Esophagus muscularis mucosa (tissue), 4 donors: ENCODE measurements at places on chromosomes 11 and 22. TPM values are rescaled to one million over a fixed set of nuclear protein-coding genes. Genes with fewer than 3 reads are reported as not detected.
A peak's percentile ranks its signal among the peaks of the same experiment; 100 is the strongest.

GRCh38 chr22:29700900-29701154, 19.0 kb upstream of the CABP7 start:
- peaks cover 7% of the 10 kb centered on the region for H3K4me1 ChIP-seq
- H3K27ac ChIP-seq, result no peak overlapping the region
- H3K27me3 ChIP-seq, result peaks cover 12% of the 10 kb centered on the region
- no peak for DNase-seq

DNA sequence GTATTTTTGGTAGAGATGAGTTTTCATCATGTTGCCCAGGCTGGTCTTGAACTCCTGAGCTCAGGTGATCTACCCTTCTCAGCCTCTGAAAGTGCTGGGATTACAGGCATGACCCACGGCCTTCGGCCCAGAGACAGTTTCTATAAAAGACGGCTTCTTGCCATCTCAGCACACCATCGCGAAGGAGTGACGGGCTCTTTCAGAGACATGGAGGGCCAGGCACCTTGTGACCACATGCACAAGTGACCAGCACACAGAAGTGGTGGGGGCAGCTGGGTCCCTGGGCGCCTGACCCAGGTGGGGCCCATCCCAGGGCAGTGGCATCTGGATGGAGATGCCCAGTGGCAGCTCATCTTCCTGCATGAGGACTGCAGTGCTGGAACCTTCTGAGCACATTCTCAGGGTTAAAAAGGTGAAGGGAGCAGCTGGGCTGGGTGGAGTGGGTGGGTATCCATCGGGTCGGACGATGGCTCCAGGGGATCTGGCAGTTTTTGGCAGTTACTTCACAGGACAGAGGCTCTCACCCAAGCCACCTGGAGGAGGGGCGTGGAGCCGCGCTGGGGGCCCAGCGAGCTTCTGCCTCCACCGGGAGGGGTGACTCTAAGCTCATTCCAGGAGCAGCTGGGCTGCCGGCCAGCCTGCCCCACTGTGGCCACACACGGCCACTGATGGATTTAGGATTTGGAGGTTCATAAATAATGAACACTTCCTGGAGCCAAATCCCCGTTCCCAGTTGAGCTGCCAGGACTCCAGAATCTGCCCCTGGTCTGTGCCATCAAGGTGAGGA, 373.0 kb downstream of the CTTN start:
- H3K27me3 ChIP-seq, result no peaks in the 10 kb centered on the region
- H3K4me3 ChIP-seq, result no peak overlapping the region
- no peak for DNase-seq
- no peaks in the 10 kb centered on the region for H3K36me3 ChIP-seq

DNA sequence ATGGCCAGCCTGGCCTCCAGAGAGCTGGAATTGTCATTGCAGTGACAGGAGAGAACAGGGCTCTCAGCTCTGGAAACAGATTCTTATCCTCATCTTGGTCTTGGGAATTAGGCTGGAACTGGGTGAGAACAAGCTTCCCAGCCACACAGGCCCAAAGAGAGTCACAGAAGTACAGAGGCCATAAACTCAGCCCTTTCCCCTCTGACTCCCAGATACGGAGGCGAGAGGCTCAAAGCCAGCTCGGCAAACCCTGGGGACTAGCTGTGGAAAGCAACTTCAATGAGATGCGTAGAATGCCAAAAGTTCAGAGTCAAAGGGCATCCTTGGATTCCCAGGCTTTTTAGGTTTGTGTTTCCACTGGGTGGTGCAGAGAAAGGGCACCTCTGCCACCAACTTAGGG, 14.3 kb upstream of the ABCC8 start:
- H3K36me3 ChIP-seq, result no peaks in the 10 kb centered on the region
- H3K4me3 ChIP-seq, result no peak overlapping the region
- no peaks in the 10 kb centered on the region for H3K27me3 ChIP-seq

GRCh38 chr11:127864861-127865260, 722.5 kb downstream of the ETS1 start:
- no peaks in the 10 kb centered on the region for H3K36me3 ChIP-seq
- H3K27me3 ChIP-seq, result no peaks in the 10 kb centered on the region
- H3K4me3 ChIP-seq, result no peak overlapping the region
- no peak overlapping the region for H3K27ac ChIP-seq

GRCh38 chr11:43010042-43010441, 301.8 kb upstream of the API5 start:
- DNase-seq, result no peak
- no peaks in the 10 kb centered on the region for H3K4me1 ChIP-seq
- H3K27me3 ChIP-seq, result no peaks in the 10 kb centered on the region
- H3K36me3 ChIP-seq, result no peaks in the 10 kb centered on the region
- no peak overlapping the region for H3K27ac ChIP-seq

DNA sequence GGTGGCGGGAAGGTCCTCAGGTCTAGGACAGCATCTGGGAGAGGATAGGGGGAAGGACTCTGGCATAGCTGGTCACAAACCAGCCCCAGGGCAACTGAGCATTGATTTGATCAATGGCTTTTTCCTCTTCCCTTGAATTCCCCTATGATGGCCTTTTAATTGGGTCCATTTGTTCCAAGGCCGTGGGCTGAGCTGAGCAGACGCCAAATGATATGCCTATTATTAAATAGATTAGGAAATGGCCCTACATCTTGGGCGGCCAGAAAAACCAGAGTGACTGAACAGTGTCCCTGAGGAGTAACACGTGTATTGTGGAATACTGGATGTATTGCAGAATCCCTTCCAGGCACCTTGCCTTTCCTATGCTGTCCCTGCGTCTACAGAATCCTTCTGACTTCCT, 26.7 kb upstream of the P2RY6 start:
- H3K4me1 ChIP-seq, result peaks cover 14% of the 10 kb centered on the region
- H3K27me3 ChIP-seq, result no peaks in the 10 kb centered on the region
- H3K27ac ChIP-seq, result no peak overlapping the region
- no peak for DNase-seq
- H3K4me3 ChIP-seq, result no peak overlapping the region

DNA sequence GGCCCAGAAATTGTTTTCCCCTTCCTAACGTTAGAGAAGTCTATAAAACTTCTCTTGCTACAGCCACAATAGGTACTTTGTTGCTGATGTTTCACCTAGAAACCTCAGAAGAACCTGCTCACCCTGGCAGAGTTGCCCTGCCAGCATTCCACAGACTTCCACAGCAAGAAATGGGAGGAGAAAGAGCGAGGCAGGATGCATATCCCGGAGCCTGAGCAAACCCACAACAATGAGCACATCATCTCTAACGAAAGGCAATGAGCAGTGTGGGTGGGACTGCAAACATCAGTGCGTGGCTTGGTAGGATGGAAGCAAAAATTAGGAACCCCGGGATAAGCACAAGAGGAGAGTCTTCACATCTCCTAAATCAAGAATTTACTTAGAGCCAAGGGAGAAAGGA, 892.3 kb downstream of the OPCML start:
- H3K4me1 ChIP-seq, result no peaks in the 10 kb centered on the region
- peak; percentile 75 for DNase-seq
- no peaks in the 10 kb centered on the region for H3K27me3 ChIP-seq
- no peaks in the 10 kb centered on the region for H3K36me3 ChIP-seq
- no peak overlapping the region for H3K27ac ChIP-seq

DNA sequence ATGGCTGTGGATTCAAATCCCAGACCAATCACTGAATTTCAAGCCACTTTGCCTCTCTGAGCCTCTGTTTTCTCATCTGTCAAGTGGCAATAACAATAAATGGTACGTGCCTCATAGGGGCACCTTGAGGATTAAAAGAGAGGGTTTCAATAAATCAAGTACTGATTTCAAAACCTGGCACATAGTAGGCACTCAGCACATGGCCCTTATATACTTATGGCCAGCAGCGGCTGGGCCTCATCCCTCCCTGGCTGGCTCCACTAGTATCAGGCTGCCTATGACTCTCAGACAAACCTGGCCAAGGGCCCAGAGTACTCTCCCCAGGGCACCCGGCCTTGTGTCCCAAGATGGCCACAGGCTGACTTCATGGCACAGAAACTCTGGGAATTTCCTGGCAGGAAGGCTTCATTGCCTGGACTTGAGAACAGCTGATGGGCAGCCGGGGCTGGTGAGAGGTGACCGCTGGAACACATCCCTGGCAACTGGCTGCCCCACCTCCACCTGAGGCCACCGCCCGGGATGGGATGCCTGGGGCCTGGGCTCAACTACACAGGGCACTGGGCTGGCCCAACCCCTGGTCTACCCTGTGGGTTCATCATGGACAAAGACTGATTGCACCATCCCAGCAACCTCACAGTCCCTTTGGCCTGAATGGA, 3.4 kb downstream of the FADS3 start:
- peak overlapping the region; percentile 96 for H3K27ac ChIP-seq
- no peak overlapping the region for H3K4me3 ChIP-seq
- no peaks in the 10 kb centered on the region for H3K36me3 ChIP-seq
- H3K27me3 ChIP-seq, result no peaks in the 10 kb centered on the region

GRCh38 chr11:7585816-7586215, 72.0 kb downstream of the PPFIBP2 start:
- peaks cover 10% of the 10 kb centered on the region for H3K4me1 ChIP-seq
- no peak overlapping the region for H3K4me3 ChIP-seq
- H3K27ac ChIP-seq, result no peak overlapping the region

GRCh38 chr22:39144101-39144767, 8.2 kb downstream of the CBX7 start:
- peak overlapping the region; percentile 96 for H3K4me3 ChIP-seq
- DNase-seq, result no peak
- H3K4me1 ChIP-seq, result peaks cover 76% of the 10 kb centered on the region

The GLB1L2 gene
- 13.1 TPM for total RNA-seq

The HEPN1 gene
- total RNA-seq, result not detected

The ZNF214 gene
- total RNA-seq, result 3.3 TPM

The LMNTD2 gene
- 1.2 TPM for total RNA-seq

DNA sequence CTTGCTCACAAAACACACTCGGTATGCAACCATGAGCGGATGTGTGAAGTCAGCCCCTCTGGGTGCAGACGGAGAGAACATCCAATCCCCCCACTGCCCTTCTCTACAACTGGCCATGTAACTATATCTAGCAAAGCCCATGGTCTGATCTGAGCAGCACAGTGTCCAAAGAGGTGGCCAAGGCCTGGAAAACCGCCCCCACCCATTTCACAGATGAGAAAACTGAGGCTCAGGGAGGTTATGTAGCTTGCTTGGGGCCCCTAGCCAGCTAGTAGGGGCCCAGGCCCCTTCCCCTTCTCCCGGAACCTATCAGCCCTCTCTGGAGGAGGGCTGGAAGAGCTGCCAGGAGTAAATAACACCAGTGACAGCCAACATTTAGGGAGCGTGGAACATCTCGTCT, 15.4 kb upstream of the NEFH start:
- no peaks in the 10 kb centered on the region for H3K36me3 ChIP-seq
- no peaks in the 10 kb centered on the region for H3K4me1 ChIP-seq
- DNase-seq, result no peak
- no peak overlapping the region for H3K27ac ChIP-seq

- H3K4me1 ChIP-seq, result peaks cover 23% of the 10 kb centered on the region
- no peak overlapping the region for H3K4me3 ChIP-seq
- no peak for DNase-seq
- H3K27ac ChIP-seq, result no peak overlapping the region
- no peaks in the 10 kb centered on the region for H3K27me3 ChIP-seq
These were observed 47.7 kb upstream of the DKK3 start for GRCh38 chr11:12056119-12056518.

The OR4X1 gene
- not detected for total RNA-seq

DNA sequence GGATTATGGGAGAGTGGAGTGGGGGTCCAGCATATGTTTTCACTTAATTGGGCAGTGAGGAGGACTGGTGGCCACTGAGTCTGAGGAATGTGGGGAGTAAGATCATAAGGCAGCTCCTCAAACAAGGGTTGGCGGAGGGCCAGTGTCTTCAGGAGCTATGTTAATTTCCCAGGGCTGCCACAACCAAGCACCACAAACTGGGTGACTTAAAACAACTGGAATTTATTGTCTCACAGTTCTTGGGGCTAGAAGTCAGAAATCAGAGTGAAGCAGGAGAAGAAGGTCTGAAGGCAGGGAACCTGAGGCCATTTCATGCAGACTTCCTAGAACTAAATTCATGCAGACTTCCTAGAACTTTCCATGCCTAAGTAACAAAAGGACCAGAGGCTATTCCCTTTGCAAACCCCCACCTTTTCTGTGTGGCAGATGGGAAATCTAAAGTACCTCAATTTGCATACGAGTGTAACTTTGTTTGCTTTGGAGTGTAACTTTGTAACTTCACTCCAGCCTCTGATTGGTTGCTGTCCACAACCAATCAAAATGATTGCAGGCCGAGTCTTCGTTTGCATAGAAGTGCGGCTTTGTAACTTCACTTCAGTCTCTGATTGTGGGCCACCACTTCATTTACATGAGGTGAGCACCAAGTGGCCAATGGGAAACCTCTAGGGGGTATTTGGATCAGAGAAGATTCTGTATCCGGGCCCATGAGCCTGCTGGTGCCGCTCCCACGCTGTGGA, 50.5 kb upstream of the ZBED5 start:
- no peak overlapping the region for H3K27ac ChIP-seq
- H3K36me3 ChIP-seq, result no peaks in the 10 kb centered on the region
- no peak for DNase-seq
- H3K27me3 ChIP-seq, result no peaks in the 10 kb centered on the region
- H3K4me1 ChIP-seq, result peaks cover 12% of the 10 kb centered on the region

- peaks cover 14% of the 10 kb centered on the region for H3K4me1 ChIP-seq
- H3K36me3 ChIP-seq, result no peaks in the 10 kb centered on the region
- no peak for DNase-seq
- no peaks in the 10 kb centered on the region for H3K27me3 ChIP-seq
These were observed 7.7 kb upstream of the MN1 start for GRCh38 chr22:27809226-27809603.

DNA sequence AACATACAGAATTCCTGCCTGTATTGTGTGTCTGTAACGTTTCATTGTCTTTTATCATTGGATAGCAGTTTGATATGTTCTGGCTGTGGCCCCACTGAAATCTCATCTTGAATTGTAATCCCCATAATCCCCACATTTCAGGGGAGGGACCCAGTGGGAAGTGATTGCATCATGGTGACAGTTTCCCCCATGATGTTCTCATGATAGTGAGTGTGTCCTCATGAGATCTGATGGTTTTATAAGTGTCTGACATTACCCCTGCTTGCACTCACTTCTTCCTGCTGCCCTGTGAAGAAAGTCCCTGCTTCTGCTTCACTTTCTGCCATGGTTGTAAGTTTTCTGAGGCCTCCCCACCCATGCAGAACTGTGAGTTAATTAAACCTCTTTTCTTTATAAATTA, 19.6 kb upstream of the MTMR2 start:
- no peaks in the 10 kb centered on the region for H3K27me3 ChIP-seq
- H3K4me1 ChIP-seq, result no peaks in the 10 kb centered on the region
- no peak overlapping the region for H3K27ac ChIP-seq

The OR9G4 gene
- total RNA-seq, result not detected

- H3K4me3 ChIP-seq, result no peak overlapping the region
- no peak for DNase-seq
- H3K4me1 ChIP-seq, result peaks cover 20% of the 10 kb centered on the region
- H3K27ac ChIP-seq, result peak overlapping the region; percentile 7
- no peaks in the 10 kb centered on the region for H3K27me3 ChIP-seq
- peaks cover 19% of the 10 kb centered on the region for H3K36me3 ChIP-seq
These were observed 45.6 kb downstream of the TPCN2 start for GRCh38 chr11:69094111-69094914.
